ENCODE measurements at places on chromosomes 2 and 18.

DNA sequence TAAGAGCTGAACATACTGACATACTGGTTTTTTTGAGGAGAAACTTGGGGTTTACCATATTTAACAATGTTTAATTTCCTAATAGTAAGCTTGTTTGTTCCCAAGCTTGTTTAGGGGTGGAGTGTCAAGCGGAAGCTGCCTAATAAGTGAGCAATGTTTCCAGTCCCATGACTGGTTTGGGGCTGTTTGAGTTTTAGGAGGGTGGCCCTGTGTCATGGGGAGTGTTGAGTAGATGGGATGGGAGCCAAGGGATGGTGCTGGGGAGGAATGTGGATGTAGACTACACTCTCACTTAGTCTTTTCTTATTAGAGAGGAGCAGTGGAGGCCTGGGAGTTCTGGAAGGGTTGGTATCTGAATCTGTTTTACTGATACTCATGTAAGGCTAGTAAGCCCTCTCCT is 128.5 kb downstream of the TANC1 start:
- no peak for DNase-seq

DNA sequence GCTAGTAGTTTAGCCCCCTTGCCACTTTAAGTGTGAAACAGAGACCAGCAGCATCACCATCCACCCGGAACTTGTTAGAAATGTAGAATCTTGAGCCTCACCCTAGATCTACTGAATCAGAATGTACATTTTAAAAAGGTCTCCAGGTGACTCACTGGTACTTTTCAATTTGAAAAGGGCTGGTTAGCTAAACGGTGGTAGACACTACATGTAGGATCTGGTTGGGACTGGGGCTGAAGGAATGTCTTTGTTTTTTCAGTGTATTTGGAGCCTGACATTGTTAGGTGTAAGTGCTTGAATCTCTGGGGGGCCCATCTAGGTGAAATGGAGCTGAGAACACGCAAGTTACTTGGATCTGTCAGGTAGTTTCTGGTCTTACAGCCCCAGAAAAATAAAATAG is 44.0 kb upstream of the XPO1 start:
- DNase-seq = peak; percentile 37

GRCh38 chr18:40938615-40939014 is 1016.4 kb upstream of the PIK3C3 start:
- DNase-seq = no peak

DNA sequence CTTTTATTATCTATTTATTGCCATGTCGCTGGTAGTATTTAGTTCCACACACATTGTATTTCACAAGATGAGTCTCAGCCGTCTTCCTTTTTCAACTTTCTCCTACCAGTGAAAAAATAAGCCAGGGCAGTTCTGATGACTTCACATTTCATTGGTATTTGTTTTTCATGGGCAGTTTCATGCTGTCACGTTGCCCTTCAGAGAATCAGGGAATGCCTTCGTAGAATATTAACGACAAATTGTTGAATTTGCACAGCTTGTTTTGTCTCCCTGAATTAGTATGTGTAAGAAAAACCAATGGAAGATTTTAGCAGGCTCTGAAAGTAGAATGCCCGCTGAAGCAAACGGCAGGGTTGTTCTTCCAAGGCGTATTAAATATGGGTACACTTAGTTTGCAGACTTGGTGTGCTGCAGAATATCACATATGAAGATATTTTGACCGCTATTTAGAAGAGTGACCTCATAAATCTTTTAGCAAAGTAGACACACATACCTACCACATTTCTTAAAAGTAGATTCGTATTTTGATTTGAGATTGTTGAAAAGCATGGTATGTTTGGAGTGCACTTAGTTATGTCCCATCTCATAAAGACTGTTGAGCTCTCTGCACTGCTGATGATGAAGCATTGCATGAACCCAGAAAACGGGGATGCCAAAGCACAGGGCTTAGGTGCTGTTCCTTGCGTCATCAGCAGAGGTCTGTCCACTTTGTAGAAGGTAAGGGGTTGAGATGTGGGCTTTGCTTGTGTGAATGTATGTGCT is 2.9 kb downstream of the NEDD4L start:
- DNase-seq = no peak

DNA sequence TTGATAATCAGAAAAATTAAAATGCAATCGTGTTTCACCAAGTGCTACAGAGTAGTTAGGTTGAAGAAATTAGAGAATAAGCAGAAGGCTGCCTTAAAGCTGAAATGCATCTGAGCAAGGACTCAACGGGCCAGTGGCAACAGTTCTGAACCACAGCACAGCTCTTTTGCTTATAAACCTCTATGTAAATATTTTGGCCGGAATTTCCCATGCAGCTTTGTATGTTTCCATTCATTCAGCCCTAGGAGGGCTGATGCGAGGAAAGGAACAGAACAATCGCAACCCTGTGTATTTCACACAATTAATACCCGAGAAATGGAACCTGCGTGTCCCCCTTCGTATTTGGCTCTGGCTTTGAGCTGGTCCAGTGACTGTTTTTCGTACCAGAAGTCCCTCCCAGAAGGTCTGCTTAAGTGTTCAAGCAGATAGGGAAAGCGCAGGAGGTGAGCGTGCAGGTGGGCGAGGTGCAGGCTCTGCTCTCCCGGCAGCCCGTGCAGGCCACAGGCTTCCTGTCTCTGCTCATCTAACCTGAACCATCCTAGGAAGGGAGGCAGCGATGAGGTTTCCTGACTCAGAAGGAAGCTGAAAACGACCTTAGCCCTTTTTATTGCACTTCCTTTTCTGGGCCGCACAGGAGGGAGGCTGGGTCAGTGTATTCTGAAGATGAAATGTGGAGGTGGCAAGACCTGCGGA is 67.3 kb downstream of the ASB1 start:
- no peak for DNase-seq

DNA sequence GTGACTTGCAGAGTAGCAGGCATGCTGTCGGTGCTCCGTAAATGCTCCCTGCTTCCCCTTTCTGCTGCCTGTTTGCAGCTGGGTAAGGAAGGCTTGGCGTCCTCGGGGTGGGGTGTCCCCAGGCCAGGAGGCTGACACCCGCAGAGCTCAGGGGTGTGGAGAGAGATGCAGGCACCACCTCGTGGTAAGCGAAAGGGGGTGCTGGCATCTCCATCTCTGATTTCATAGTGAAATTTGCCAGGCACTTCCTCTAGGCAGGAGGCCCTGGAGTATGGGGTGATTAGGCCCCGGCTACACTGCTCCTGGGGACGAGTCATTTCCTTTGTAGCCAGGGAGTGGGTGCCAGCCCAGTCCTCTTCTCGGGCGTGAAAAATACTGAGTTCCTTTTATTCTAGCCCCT is 160.4 kb downstream of the KLHL29 start:
- no peak for DNase-seq

GRCh38 chr2:204897561-204897960 is 352.3 kb downstream of the PARD3B start:
- DNase-seq = peak; percentile 16

GRCh38 chr2:12448846-12449505 is 267.8 kb upstream of the TRIB2 start:
- DNase-seq = no peak

DNA sequence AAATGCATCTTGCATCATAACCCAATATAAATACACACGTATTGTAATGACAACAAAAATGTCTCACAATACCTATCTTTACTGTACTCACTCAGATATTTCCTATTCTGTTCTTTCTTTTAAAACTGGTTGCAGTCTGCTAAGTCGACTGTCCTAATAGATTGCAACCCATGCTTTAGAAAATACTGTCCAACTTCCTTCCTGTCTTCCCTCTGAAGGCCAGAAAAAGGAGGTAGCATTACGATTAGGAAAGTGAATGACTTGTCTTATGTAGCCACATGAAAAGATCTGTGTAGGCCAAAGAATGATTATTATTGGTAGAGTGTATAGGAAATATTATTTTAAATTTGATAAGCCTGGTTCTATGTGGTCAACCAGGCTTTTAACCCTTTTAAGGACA is 134.1 kb downstream of the FAM210A start:
- no peak for DNase-seq

- DNase-seq = no peak
These were observed 31.3 kb upstream of the TOGARAM2 start for GRCh38 chr2:28949617-28950305.

GRCh38 chr2:183162362-183162761 is 38.1 kb downstream of the NUP35 start:
- no peak for DNase-seq

DNA sequence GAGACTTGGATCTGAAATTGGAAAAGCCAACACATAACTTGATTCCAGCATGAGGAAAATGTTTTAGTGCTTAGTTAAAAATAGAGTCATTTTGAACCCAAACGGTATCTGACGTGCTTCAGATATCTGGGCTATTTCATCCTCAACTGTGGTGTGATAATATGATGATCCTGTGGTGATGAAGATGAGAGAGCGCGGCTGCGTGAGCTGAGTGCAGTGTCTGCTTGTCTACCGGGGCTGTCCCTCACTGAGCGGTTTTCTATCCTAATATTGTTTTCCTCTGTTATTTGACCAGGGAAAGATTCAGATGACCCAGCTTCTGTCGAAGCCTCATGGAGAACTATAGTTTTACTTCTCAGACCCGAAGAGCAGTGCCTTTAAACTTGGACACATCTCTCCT is 5.8 kb downstream of the TWIST2 start:
- no peak for DNase-seq
